ENCODE measurements at places on chromosomes 7 and 10. TPM values are rescaled to one million over a fixed set of nuclear protein-coding genes. Genes with fewer than 3 reads are reported as not detected.
A peak's percentile ranks its signal among the peaks of the same experiment; 100 is the strongest.

GRCh38 chr7:148963583-148964482 lies 64.5 kb downstream of the PDIA4 start:
- H3K27me3 ChIP-seq: no peaks in the 10 kb centered on the region
- peak overlapping the region; percentile 63 for H3K4me3 ChIP-seq
- DNase-seq: no peak
- peaks cover 10% of the 10 kb centered on the region for H3K4me1 ChIP-seq
- no peaks in the 10 kb centered on the region for H3K36me3 ChIP-seq

DNA sequence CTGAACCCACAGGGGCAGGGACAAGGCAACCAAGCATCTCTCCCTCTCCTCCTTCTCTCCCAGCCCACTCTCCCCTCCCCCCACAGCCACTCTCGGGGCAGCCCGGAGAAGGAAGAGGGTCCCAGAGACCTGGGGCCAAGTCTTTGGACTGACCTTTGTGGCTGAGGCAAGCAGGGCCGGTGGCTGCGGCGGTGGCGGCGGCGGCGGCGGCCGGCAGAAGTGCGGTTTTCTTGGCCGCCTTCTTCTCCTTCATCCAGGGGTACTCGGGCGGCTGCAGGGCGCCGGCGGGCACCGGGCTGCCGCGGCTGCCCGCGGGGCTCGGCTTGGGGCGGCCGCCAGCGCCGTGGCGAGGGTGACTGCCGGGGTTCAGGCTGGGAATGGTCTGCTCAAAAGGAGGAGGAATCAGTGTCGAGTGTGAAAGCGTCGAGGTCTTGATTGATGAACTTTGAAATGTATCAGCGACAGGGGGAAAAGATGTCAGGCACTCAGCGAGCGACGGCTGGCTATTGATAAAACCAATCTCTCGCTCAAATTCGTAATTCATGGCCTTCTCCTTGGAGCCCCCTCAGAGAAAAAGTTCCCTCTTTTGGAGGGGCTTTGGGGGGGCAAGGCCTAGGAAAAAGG lies 414 bp downstream of the HOXA2 start:
- peak overlapping the region; percentile 99 for H3K27ac ChIP-seq
- H3K4me1 ChIP-seq: peaks cover 32% of the 10 kb centered on the region
- H3K36me3 ChIP-seq: no peaks in the 10 kb centered on the region
- peak overlapping the region; percentile 35 for H3K4me3 ChIP-seq
- H3K27me3 ChIP-seq: no peaks in the 10 kb centered on the region
- DNase-seq: no peak

- no peak for DNase-seq
- no peak overlapping the region for H3K27ac ChIP-seq
These were observed 292.8 kb downstream of the PRKG1 start for GRCh38 chr10:51367127-51367526.

DNA sequence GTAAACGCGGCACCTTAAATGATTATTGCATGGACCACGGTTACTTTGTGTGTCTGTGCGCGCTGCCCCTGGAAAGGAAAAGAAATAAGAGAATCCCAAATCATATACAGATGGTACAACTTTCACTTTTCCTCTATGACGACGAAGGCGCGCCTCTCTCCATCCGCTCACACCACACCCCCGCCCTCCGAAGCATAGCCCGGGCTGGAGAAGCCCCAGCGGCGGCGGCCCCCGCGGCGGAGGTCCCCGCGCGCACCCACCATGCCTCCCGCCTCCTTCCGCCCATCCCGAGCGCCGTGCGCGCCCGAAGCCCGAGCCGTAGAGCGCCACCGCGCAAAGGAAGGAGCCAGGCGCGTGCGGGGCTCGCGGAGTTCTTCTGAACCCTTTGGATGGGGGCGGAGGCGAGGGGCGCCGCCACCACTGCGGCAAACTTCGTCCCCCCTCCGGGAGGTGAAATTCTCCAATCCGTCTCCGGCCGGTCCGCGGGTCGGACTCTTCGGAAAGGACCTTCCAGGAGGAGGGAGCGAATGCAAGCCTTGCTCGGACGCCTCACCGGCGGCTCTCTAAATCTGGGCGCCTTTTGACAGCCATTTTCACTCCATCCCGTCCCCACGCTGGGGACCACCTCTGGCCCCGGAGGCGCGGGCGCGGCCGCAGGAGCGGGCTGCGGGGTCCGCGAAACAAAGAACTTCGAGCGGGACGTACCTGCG lies 588 bp downstream of the GLI3 start:
- no peak for DNase-seq
- peaks cover 9% of the 10 kb centered on the region for H3K4me1 ChIP-seq
- peaks cover 60% of the 10 kb centered on the region for H3K27me3 ChIP-seq
- H3K4me3 ChIP-seq: peak overlapping the region; percentile 90
- H3K27ac ChIP-seq: peak overlapping the region; percentile 94

- H3K4me3 ChIP-seq: no peak overlapping the region
- H3K36me3 ChIP-seq: no peaks in the 10 kb centered on the region
- peak overlapping the region; percentile 54 for H3K27ac ChIP-seq
- H3K4me1 ChIP-seq: peaks cover 5% of the 10 kb centered on the region
These were observed 66.1 kb downstream of the STEAP1B start for GRCh38 chr7:22433710-22434460.

GRCh38 chr7:713139-713457 lies 13.4 kb upstream of the DNAAF5 start:
- H3K4me3 ChIP-seq: no peak overlapping the region
- no peaks in the 10 kb centered on the region for H3K36me3 ChIP-seq
- peaks cover 14% of the 10 kb centered on the region for H3K4me1 ChIP-seq
- no peak for DNase-seq

- no peak for DNase-seq
- no peak overlapping the region for H3K4me3 ChIP-seq
- peaks cover 6% of the 10 kb centered on the region for H3K27me3 ChIP-seq
- no peaks in the 10 kb centered on the region for H3K4me1 ChIP-seq
- H3K27ac ChIP-seq: no peak overlapping the region
- no peaks in the 10 kb centered on the region for H3K36me3 ChIP-seq
These were observed 7.8 kb downstream of the LIPM start for GRCh38 chr10:88810196-88810961.

DNA sequence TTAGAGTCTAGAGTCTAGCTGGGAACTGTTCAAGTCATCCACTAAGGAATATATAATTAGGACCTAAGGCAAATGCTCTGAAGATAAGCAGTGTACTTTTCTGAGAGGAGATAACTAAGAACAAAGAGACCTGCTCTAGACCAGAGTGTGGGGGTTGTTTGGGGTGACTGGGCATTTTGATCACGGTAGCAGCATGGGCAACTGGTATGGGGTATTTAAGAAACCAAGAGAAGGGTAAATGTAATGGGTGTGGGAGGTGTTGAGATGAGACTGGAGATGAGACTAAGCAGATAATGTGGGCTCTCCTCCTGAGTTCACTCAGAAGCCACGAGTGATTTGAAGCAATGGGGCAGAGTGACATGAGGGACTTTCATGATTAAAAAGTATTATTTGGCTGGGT lies 1082.9 kb downstream of the GATA3 start:
- H3K27ac ChIP-seq: no peak overlapping the region
- no peaks in the 10 kb centered on the region for H3K4me1 ChIP-seq
- no peak for DNase-seq

DNA sequence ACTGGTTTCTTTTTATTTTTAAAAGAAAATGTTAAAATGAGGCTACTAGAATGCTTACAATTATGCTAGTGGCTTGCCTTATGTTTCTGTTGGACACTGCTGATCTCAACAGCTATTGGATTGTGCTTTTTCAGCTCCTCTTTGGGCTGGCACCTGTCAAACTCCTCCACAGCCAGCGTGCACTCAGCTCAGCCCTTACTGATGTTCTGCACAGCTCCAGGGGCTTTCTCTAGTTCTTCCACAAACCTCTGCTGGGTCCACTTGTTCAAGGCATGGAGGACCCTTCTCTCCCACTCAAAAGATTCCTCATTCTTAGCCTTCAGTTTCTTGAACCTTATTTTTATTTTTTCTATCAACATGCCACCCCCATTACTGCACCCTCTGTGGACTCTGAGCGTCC lies 96.0 kb downstream of the VIPR2 start:
- no peaks in the 10 kb centered on the region for H3K36me3 ChIP-seq
- DNase-seq: no peak
- no peak overlapping the region for H3K4me3 ChIP-seq
- H3K27me3 ChIP-seq: no peaks in the 10 kb centered on the region
- no peaks in the 10 kb centered on the region for H3K4me1 ChIP-seq

DNA sequence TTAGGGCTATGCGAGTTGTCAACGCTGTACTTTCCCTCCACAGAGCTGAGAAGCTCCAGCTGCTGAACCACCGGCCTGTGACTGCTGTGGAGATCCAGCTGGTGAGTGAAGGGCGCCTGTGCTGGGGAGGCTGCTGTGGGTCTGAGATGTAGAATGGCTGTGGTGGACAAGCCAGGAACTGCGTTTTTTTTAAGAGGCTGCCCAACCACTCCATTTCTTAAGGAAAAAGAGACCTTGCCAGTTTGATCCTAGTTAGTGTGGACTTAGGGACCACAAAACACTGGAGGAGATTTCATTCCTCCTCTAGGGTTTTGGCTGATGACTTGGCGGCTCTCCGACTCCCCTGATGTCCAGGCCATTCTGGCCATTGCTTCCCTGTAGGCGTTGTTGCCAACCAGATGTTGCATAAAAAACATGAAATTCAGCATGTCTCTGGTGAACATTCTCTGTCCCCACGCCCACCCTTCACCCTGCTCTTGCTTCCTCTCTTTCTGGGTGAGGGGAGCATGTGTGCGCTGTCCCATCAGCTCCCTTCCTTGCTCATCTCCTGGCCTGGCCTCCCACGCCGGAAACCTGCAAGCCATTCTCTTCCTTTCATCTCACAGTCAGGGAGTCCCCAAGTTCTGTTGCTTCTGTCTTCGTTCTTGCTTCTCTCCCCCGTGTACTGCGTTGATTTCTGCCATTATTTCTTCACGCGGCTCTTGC lies 30.9 kb downstream of the CRCP start:
- peak overlapping the region; percentile 64 for H3K27ac ChIP-seq
- H3K4me3 ChIP-seq: no peak overlapping the region
- H3K27me3 ChIP-seq: no peaks in the 10 kb centered on the region
- peaks cover 99% of the 10 kb centered on the region for H3K4me1 ChIP-seq
- no peak for DNase-seq
- no peaks in the 10 kb centered on the region for H3K36me3 ChIP-seq

GRCh38 chr7:21706131-21706530 lies 163.3 kb downstream of the DNAH11 start:
- H3K4me3 ChIP-seq: no peak overlapping the region
- H3K4me1 ChIP-seq: no peaks in the 10 kb centered on the region
- H3K27ac ChIP-seq: no peak overlapping the region

DNA sequence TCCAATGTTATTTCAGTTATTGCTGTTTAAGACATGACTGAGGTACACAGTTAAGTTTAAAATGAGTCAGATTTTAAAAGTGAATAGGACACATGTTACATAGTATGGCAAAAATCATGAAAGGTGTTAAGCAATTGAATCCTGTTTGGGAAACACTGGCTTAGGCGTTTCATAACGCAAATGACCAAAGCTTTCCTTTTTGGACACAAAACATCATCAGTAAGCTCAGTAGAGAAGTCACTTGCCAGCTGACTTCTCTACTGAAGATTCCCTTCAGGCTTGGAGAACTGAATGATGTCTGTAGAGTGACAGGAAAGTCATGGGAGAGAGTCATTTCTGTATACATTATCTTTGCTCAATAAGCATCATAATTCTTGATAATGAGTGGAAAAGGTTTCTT lies 64.4 kb upstream of the RSBN1L start:
- no peak overlapping the region for H3K27ac ChIP-seq
- peaks cover 89% of the 10 kb centered on the region for H3K36me3 ChIP-seq
- DNase-seq: no peak
- H3K27me3 ChIP-seq: no peaks in the 10 kb centered on the region
- no peaks in the 10 kb centered on the region for H3K4me1 ChIP-seq

- H3K36me3 ChIP-seq: no peaks in the 10 kb centered on the region
- no peak overlapping the region for H3K4me3 ChIP-seq
- H3K4me1 ChIP-seq: no peaks in the 10 kb centered on the region
- no peaks in the 10 kb centered on the region for H3K27me3 ChIP-seq
- no peak for DNase-seq
These were observed 14.4 kb downstream of the MARCHF5 start for GRCh38 chr10:92305133-92306072.

DNA sequence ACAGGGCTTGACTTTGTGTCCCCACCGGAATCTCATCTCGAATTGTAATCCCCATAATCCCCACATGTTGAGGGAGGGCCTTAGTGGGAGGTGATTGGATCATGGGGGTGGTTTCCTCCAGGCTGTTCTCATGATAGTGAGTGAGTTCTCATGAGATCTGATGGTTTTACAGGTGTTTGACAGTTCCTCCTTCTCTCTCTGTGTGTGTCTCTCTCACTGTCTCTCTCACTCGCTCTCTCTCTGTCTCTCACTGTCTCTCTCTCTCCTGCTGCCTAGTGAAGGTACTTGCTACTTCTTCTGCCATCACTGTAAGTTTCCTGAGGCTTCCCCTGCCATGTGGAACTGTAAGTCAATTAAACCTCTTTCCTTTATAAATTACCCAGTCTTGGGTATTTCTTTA lies 289.8 kb upstream of the HABP2 start:
- H3K27me3 ChIP-seq: no peaks in the 10 kb centered on the region
- H3K36me3 ChIP-seq: no peaks in the 10 kb centered on the region
- no peak overlapping the region for H3K27ac ChIP-seq

DNA sequence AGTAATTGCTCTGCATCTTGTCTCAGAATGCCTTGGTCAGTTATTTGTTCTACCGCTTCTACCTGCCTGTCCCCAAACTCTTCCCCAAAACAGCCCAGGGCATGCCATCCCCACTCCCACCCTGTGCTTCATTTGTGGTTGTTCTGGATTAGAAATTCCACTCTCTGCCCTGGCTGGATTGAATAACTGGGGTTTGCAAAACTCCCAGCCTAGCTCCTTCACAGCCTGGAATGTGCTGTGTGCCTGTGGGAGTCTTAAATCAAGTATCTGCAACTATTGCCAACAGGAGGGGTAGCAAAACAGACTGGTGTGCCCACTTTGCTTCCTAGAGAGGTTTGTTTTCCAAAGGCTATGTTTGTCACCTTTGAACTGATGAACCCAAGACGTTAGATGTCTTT lies 24.2 kb downstream of the TSPAN15 start:
- peak overlapping the region; percentile 88 for H3K27ac ChIP-seq
- DNase-seq: no peak
- no peak overlapping the region for H3K4me3 ChIP-seq
- H3K4me1 ChIP-seq: peaks cover 23% of the 10 kb centered on the region

GRCh38 chr10:113519681-113520115 lies 33.2 kb upstream of the HABP2 start:
- H3K36me3 ChIP-seq: no peaks in the 10 kb centered on the region
- no peak for DNase-seq
- no peak overlapping the region for H3K27ac ChIP-seq
- H3K27me3 ChIP-seq: no peaks in the 10 kb centered on the region

GRCh38 chr7:135538376-135538775 lies 19.3 kb upstream of the NUP205 start:
- H3K27me3 ChIP-seq: no peaks in the 10 kb centered on the region
- H3K4me3 ChIP-seq: no peak overlapping the region
- no peak for DNase-seq

The SGCE gene
- total RNA-seq: 44.8 TPM

The SPDYE5 gene
- not detected for total RNA-seq

The CACNA2D1 gene
- total RNA-seq: 3.8 TPM

The TRPV5 gene
- not detected for total RNA-seq

The NOBOX gene
- total RNA-seq: not detected

The GPR22 gene
- not detected for total RNA-seq

The STEAP1B gene
- total RNA-seq: 0.95 TPM

The HOXA3 gene
- 8.7 TPM for total RNA-seq

Data from esophagus squamous epithelium (tissue), 5 donors.